Stimulated activated CD8-positive, alpha-beta memory T cell treated with anti-CD3 and anti-CD28 coated beads, Interleukin-7, amount 100 ng/mL, for 4 hours (primary cell): ENCODE measurements at places on chromosomes 4 and X.

- DNase-seq: no peak
These were observed 44.0 kb upstream of the GATB start for GRCh38 chr4:151804821-151805220.

GRCh38 chrX:15349046-15349445 is 13.7 kb upstream of the PIGA start:
- no peak for DNase-seq

DNA sequence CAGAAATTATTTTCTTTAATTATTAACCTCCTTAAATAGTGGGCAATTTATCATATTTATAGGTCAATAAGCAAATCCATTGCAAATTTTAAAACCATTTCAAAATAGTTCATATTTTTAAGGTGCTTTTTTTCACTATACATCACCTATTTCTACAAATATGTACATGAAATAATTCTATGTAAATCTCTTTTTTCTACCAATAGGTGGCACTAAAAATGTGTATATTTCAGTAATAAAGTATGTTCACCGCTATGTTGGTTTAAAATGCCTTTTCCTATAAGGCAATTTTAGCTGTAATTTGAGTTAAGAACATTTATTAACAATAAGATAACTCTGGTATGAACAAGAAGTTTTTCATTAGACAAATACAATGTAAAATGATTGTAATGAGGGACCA is 672.2 kb downstream of the KCTD8 start:
- no peak for DNase-seq

GRCh38 chr4:47721892-47722575 is 115.8 kb downstream of the CORIN start:
- no peak for DNase-seq

- no peak for DNase-seq
These were observed 40.0 kb upstream of the DYNLT3 start for GRCh38 chrX:37887347-37887746.

DNA sequence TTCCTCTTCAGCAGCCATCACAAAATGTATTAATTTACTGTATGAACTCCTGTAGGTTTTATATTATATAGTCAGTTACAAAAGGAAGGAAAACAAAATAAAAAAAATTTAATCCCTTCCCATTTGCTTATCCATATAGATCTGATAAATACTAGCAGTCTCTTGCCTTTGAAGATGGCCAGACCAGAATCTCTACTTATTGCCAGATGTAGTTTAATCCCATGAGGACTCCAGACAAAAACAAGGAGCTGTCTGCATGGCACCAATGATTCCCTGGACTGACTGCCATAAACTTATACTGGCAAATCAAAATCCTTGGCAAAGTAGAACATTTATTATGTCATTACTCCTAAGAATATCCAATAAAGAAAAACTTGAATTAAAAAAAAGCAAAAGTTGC is 223.3 kb upstream of the MAB21L2 start:
- DNase-seq: no peak

DNA sequence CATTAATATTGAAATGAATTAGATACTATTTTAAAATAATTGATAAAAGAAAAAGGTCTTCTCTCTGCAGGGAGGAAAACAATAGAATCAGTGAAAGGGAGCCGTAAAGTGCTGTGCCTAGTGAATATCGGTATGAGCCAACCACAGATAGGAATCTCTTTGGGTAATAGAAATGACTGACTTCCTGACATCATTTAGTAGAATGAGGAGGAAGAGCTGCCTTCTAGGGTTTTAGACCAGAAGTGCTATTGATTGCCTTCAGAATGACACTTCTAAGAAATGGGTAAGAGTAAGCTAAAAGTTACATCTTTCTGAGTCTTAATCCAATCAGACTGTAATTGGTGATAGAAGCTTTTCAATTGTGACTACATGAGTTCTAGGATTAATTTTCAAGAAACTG is 134.0 kb upstream of the MAP9 start:
- no peak for DNase-seq

GRCh38 chr4:15902746-15903145 is 35.8 kb downstream of the FGFBP1 start:
- DNase-seq: no peak

DNA sequence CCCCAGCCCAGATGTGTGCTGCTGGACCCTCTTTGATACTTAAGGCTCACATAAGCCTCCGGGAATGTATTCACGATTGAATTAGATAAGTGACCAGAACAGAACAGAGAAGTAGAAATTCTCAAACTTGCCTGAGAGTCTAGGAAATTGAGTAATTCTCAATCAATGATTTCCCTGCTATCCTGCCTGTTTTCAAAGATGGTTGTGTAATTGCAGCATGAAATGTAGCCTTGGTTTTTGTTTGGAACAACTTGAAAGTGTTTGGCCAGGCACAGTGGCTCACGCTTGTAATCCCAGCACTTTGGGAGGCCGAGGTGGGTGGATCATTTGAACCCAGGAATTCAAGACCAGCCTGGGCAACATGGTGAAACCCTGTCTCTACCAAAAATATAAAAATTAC is 41.2 kb downstream of the TNIP2 start:
- DNase-seq: no peak

GRCh38 chrX:71098302-71098701 is 2.7 kb downstream of the FOXO4 start:
- peak; percentile 69 for DNase-seq

DNA sequence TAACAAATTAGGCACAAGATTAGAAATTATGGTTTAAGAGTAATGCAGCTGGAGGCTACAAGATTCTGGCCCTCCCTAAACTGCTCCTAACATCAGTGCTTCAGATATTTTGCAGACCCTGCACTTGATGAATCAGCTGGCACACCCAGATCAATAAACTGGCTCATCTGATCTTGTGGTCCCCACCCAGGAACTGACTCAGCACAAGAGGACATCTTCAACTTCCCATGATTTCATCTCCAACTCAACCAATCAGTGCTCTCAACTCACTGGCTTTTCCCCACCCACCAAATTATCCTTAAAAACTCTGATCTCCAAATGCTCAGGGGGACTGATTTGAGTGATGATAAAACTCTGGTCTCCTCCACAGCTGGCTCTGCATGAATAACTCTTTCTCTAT is 21.7 kb upstream of the TMEM33 start:
- DNase-seq: no peak

DNA sequence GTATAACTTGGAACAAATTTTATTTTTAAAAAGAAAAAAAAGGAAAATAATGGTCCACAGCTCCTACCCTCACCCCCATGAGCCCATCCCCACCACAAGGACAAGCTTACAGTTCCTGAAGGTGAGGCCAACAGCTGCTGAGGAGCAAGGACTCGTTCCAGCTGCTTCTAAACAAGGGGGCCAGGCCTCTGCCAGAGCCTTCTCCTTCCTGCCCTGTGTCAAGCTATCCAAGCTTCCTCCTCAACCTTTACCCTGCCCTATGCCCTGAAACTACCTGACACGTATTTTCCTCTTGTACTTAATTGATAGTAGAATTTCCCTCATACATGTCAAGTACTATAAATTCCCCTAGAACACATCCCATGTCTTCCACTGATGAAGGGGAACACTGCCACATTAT is 8.8 kb downstream of the SH3D19 start:
- no peak for DNase-seq

- no peak for DNase-seq
These were observed 47.4 kb downstream of the CCSER1 start for GRCh38 chr4:90174621-90175023.

DNA sequence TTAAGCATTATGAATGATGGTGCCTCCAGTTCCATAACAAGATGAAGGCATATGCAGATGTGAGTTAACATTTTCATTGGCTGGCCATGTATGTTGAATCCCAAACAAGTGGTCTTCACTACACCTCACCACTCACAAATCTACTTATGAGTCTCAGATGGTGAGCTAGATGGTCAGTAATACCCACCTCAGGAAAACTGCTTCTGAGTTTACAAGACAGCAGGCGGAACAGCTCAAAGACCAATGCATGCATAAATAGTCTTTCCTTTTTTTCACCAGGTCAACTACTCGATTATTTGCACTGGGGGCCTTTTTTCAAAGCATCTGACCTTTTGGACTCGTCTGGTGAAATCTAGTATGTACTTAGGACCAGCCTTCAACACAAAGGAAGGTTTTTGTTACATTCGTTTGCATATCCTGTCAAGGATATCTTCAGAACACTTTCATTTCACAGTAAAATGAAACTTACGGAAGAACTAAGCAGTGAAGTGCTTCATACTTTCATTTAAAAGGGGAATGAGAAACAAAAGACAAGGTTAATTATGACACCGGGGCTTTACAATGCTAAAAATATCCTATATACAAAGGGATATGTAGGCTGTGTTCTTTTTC is 23.1 kb upstream of the TLR7 start:
- no peak for DNase-seq

- DNase-seq: no peak
These were observed 39.5 kb downstream of the TMEM154 start for GRCh38 chr4:152640058-152640921.

DNA sequence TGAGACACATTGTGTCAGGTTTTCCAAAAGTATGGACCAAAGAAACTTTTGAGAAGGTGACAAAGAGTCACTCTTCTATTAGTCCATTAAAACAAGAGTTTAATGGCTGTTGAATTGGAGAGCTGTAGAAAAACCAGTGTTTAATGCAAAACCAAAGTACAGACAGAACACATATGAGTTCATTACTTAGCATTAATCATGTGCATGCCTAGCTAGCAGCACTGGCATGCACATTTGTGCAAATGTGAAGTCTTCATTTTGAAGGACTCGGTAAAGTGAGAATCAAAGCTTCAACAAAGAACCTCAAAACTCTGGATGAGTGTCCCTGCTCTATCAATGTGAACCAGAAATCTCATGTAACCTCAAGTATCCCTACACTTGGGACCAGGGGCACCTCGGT is 256.3 kb upstream of the PPARGC1A start:
- DNase-seq: no peak

- DNase-seq: no peak
These were observed 110.6 kb downstream of the SH3KBP1 start for GRCh38 chrX:19776753-19777152.

- no peak for DNase-seq
These were observed 223.6 kb downstream of the MGST2 start for GRCh38 chr4:139889264-139889663.

GRCh38 chr4:40608628-40609027 is 21.0 kb downstream of the RBM47 start:
- DNase-seq: no peak
